Mesothelial cell of epicardium (in vitro differentiated cells): ENCODE measurements at places on chromosomes 12 and 14. TPM values are rescaled to one million over a fixed set of nuclear protein-coding genes. Genes with fewer than 3 reads are reported as not detected.

The KRT75 gene
- not detected in 3 replicates for total RNA-seq

The TCL1B gene
- not detected in 3 replicates for total RNA-seq

The STAC3 gene
- 9.8 to 11.3 TPM (median 10.6 TPM) in 3 replicates for total RNA-seq

The SDS gene
- not detected in 3 replicates for total RNA-seq

The RHOJ gene
- total RNA-seq = 12.3 to 15.7 TPM (median 15.2 TPM) in 3 replicates

The SYNDIG1L gene
- 0.38 to 0.58 TPM (median 0.38 TPM) in 3 replicates for total RNA-seq

The OGFOD2 gene
- total RNA-seq = 13.8 to 15.0 TPM (median 14.9 TPM) in 3 replicates

The SLC10A1 gene
- not detected in 3 replicates for total RNA-seq

The MSI1 gene
- 27.7 to 32.7 TPM (median 28.4 TPM) in 3 replicates for total RNA-seq

The TMTC1 gene
- 0.88 to 1.0 TPM (median 0.91 TPM) in 3 replicates for total RNA-seq

The PTPRB gene
- 1.7 to 2.2 TPM (median 1.9 TPM) in 3 replicates for total RNA-seq

DNA sequence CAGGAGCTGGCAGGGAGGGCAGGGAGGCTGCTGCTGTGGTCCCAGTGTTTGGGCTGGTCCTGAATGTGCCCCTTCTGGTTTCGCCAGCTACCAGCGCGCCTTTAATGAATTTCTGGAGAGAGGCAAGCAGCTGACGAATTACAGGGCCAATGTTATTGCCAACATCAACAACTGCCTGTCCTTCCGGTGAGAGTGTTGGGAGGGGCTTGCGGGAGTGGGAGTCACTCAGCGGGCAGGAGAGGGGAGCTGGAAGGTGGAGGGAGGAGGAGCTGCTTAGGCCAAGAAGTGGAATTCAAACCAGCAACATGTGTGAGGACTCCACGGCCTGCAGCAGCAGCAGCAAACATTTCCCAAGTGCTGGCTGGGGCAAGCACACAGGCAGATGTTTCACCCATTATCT lies 7.7 kb downstream of the TNFAIP2 start:
- peak overlapping the region; percentile 38 for H3K4me3 ChIP-seq
- peak overlapping the region; percentile 95 for H3K27ac ChIP-seq
- peaks cover 54% of the 10 kb centered on the region for H3K4me1 ChIP-seq
- peaks cover 20% of the 10 kb centered on the region for H3K36me3 ChIP-seq
- DNase-seq = no peak
- peaks cover 4% of the 10 kb centered on the region for H3K27me3 ChIP-seq

GRCh38 chr14:35277179-35277578 lies 15.0 kb upstream of the PSMA6 start:
- H3K4me3 ChIP-seq = no peak overlapping the region
- H3K27me3 ChIP-seq = no peaks in the 10 kb centered on the region
- H3K4me1 ChIP-seq = no peaks in the 10 kb centered on the region
- no peak overlapping the region for H3K27ac ChIP-seq
- no peak for DNase-seq

DNA sequence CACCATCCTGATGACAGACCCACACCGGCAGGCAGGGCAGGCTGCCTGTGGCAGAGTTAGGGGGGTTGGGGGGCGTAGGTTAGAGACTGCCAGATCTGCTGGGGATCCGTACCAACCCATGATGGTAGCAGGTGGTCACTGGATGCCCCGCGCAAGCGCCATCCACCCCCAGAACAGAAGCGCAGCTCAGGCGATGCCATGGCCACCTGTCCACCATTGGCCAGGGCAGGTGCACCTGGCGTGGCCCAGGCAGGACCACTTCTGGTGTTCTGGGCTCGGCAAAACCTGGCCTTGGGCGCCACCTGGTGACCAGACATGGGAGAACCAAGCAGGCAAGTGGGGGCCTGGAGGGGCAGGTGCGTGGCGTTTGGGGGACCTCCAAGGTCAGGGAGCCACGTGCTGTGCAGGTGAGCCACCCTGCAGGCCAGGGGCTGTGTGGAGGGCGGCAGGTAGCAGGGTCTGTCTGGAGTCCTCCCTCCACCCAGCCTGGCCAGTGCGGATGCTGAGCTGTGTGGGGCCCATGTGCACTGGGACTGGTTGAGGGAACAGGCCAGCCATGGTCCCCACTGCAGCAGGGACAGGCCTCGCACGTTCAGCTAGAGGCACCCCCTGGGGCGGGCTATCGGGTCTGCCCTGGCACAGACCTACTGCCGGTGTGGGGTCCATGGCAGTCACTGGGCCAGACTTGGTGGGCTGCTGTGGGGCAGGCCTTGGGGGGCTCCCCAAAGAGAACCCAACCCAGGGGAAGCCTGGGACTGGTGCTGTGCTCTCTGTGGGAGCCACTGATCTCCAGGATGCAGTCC lies 15.6 kb downstream of the BAG5 start:
- H3K36me3 ChIP-seq = no peaks in the 10 kb centered on the region
- no peaks in the 10 kb centered on the region for H3K27me3 ChIP-seq
- H3K27ac ChIP-seq = no peak overlapping the region
- H3K4me3 ChIP-seq = no peak overlapping the region

DNA sequence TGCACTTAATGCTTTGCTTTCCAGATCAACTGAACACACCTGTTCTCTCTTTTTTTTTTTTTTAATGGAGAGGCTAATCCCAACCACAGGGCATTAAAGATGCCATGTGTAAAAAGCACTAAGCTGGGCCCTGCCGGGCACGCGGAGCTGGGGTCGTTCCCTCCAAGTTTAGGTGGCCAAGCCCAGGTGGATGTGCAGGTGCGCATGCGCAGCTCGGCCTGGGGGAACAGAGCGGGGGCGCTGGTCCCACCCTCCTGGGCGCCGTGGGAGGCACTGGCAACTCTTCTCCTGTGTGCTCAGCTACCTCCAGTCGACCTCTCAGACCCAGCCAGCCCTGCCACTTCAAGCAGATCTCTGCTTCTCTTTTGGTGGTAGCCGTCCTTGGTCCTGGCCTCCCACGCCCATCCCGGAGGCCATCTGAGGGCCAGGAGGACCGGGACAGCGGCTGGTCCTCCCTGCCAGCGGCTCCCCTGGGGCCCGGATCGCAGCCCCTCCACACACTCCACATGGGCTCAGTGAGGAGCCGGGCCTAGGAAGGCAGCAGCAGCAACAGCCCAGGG lies 679.3 kb downstream of the BCL11B start:
- no peaks in the 10 kb centered on the region for H3K36me3 ChIP-seq
- H3K27me3 ChIP-seq = no peaks in the 10 kb centered on the region
- no peak overlapping the region for H3K4me3 ChIP-seq
- no peak for DNase-seq

GRCh38 chr14:70780396-70781075 lies 28.8 kb downstream of the MAP3K9 start:
- DNase-seq = no peak
- no peaks in the 10 kb centered on the region for H3K4me1 ChIP-seq
- H3K4me3 ChIP-seq = no peak overlapping the region
- H3K27me3 ChIP-seq = no peaks in the 10 kb centered on the region

DNA sequence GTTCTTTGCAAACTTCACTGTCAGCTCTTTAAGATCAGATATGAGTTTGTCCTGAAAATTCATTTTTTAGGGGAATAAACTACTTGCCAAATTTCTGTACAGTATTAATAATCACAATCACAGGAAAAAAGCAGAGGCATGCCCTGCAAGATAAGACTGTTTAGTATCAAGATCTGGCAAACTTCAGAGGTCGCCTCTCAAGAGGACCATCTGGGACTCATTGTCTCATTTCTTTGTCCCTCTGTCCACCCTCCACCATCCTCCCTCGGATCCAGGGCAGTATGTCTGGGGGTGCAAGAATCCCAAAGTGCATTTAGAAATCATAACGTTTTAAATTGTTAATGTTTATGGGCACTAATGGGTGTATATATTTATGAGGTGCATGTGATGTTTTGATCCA lies 232.4 kb upstream of the FKBP4 start:
- no peak for DNase-seq
- no peaks in the 10 kb centered on the region for H3K27me3 ChIP-seq
- no peaks in the 10 kb centered on the region for H3K36me3 ChIP-seq
- no peak overlapping the region for H3K27ac ChIP-seq
- H3K4me3 ChIP-seq = no peak overlapping the region

GRCh38 chr12:109714141-109714912 lies 702 bp downstream of the FAM222A start:
- peaks cover 86% of the 10 kb centered on the region for H3K27me3 ChIP-seq
- no peaks in the 10 kb centered on the region for H3K36me3 ChIP-seq
- peaks cover 6% of the 10 kb centered on the region for H3K4me1 ChIP-seq
- H3K27ac ChIP-seq = no peak overlapping the region
- peak overlapping the region; percentile 67 for H3K4me3 ChIP-seq

DNA sequence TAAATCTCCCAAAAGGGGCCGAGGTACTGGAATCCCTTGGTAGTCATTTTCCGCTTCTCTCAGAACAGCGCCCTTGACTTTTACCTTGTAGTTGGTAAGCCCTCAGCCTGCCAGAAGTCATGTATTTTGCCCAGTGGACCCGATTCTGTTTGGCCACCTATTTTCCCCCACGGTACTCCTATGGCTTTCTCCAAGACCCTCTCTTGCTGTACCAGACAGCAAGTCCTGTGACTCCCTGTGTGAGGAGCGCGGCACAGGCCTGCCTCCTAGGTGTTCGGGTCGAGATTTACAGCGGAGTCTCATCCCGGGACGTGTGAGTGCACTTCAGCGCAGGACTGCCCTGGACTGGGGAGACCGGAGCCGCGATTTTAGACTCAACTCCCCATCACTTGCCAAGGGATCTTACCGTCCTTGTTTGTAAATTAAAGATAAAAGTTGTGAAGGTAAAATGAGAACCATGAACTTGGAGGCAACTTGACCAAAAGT lies 1.1 kb upstream of the MBD6 start:
- H3K4me1 ChIP-seq = peaks cover 50% of the 10 kb centered on the region
- H3K4me3 ChIP-seq = peak overlapping the region; percentile 96
- peak overlapping the region; percentile 99 for H3K27ac ChIP-seq
- DNase-seq = no peak

DNA sequence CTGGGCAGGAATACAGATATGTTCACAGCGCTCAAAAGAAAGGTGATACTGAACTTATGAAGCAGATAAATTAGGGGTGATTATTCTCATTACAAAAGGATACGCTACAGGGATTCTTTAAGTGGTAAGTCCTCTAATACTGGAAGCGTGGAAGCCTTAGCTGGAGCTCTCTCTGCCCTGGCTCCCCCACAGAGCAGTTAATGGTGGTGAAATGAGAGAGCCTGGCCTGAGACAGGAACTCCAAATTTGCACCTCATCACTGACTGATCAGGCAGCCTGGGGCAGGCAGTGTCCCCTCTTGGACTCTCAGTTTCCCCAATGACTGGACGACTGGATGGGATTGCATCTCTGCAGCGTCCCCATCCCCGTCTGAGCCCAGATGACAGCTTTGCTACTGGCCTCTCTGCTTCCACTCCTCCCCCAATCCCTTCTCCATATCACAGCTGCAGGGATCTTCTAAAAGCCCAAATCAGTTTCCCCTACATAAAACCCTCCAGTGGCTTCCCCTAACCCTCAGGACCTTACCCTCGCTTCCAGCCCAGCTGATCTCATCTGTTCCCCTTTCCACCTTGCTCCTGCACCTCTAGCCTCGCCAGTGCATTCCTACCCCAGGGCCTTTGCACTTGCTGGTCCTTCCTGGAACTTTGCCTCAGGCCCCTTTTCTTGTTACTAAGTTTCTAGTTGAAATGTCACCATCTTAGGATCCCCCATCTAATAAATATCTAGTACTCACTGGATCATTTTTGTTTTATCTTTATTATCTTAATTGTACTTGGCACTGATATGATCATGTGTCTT lies 171.7 kb upstream of the LHX5 start:
- H3K36me3 ChIP-seq = no peaks in the 10 kb centered on the region
- no peak for DNase-seq
- no peak overlapping the region for H3K27ac ChIP-seq
- H3K4me1 ChIP-seq = peaks cover 3% of the 10 kb centered on the region
- peaks cover 77% of the 10 kb centered on the region for H3K27me3 ChIP-seq
- H3K4me3 ChIP-seq = no peak overlapping the region

DNA sequence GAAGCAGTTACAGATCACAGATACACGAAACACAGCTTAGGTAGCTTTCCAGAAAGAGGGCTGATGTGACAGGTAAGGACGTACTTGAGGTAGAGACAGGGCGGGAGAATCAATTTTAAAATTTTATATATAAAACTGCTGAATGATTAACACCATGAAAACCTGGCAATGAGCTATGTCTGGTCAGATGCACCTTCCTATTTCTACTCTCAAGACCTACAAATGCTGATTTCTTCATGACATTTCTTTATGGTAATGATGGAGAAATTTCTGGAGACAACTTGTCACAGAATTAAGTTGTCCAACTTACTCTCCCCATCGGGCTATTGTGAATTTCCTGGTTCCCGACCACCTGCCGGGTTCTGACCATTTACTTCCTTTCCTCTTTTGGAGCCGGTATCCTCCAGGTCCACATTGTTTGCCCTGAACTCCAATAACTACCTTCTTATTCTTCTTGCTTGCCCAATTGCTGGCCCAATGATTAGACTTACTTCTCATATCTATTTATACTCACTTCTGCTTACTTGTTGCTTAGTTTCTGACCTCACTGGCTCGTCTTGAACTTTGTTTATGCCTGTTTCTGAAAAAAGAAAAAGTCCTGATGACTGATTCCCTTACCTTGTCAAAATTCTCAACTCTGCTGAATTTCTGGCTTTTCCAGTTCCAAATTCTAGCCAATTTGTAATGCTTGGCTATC lies 12.8 kb upstream of the ATP2B1 start:
- H3K4me1 ChIP-seq = peaks cover 5% of the 10 kb centered on the region
- H3K27me3 ChIP-seq = no peaks in the 10 kb centered on the region
- no peak overlapping the region for H3K27ac ChIP-seq
- H3K4me3 ChIP-seq = no peak overlapping the region
- H3K36me3 ChIP-seq = peaks cover 3% of the 10 kb centered on the region
- no peak for DNase-seq

DNA sequence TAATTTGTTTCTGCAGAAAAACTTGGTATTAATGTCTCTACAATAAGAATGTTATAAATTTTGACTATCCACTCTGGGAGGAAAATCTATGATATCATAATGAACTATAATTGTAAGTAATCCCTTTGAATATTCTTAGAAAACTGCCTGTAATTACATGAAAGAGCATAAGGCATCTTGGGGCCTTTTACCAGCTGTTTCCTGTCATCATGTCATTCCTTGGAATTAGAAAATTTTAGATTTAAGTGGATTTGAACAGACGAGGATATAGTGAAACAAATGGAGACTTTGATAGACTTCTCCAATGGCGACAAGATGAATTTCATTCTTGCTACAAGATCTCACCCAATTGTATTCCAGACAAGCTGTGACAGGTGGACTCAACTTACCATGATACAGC lies 423.4 kb upstream of the FLRT2 start:
- H3K27ac ChIP-seq = no peak overlapping the region
- DNase-seq = no peak
- no peaks in the 10 kb centered on the region for H3K4me1 ChIP-seq
- no peak overlapping the region for H3K4me3 ChIP-seq
- peaks cover under 1% of the 10 kb centered on the region for H3K36me3 ChIP-seq
- no peaks in the 10 kb centered on the region for H3K27me3 ChIP-seq

- no peak for DNase-seq
- H3K4me3 ChIP-seq = no peak overlapping the region
- H3K27ac ChIP-seq = no peak overlapping the region
- no peaks in the 10 kb centered on the region for H3K27me3 ChIP-seq
- no peaks in the 10 kb centered on the region for H3K36me3 ChIP-seq
Measured at GRCh38 chr12:6347367-6348338, 5.8 kb upstream of the TNFRSF1A start.
